ENCODE measurements at places on chromosomes 2 and 18.

DNA sequence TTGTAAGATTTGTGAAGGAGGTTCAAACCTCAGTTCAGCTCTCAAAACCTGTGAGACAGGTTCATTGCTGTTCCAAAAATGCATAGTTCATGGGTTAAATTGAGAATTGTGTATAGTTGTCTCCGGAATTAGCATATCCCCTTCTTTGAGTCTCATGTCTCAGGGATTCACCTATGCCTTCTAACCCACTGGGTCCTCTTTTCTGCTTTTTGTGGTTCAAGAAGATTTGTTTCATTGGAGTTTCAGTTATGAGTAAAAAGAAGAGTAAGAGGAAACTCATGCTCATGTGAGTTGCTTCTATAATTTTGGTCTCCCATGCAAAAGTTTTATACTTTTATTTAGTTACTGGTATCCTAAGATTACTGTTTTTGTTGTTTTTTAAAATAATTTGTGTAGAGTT lies 1219.8 kb upstream of the ZEB2 start:
- no peak for DNase-seq

DNA sequence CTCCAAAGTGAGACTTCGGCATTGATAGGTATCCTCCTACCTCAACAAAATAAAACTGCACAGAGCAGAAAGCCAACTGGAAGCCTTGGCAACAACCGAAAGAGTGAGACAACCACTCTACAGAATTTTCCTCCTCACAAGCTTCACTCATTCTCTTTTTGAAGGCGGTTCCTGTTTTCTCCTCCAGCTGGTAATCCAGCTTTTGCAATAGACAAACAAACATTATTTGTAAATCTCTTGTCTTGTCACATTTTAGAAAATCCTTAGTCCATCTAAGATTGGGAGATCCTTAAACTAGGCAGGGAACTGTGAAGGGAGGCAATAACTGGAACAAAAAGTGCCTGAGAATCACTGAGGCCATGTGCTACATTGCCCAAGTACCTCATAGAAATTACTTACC lies 332.4 kb downstream of the BCL11A start:
- DNase-seq, result no peak

GRCh38 chr2:219783359-219783975 lies 156.0 kb downstream of the SLC4A3 start:
- DNase-seq, result no peak

DNA sequence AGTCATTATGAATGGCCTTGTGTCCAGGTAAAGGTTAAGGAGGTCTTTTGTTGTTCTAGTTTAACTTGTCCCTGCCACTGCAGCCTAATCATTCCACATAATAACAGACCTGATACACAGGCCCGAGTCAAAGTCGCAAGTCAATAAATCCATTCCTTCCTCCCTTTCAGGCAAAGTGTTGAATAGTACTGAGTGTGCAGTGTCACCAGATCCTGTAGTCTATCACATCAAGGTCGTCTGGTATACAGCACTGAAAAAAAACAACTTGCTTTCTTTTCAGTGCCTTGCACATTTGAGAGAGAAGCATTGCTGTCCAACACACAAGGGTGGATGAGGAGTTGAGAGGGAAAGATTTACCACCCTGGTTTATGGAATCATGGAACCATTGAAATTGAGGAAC lies 606.2 kb downstream of the BCL11A start:
- DNase-seq, result no peak

DNA sequence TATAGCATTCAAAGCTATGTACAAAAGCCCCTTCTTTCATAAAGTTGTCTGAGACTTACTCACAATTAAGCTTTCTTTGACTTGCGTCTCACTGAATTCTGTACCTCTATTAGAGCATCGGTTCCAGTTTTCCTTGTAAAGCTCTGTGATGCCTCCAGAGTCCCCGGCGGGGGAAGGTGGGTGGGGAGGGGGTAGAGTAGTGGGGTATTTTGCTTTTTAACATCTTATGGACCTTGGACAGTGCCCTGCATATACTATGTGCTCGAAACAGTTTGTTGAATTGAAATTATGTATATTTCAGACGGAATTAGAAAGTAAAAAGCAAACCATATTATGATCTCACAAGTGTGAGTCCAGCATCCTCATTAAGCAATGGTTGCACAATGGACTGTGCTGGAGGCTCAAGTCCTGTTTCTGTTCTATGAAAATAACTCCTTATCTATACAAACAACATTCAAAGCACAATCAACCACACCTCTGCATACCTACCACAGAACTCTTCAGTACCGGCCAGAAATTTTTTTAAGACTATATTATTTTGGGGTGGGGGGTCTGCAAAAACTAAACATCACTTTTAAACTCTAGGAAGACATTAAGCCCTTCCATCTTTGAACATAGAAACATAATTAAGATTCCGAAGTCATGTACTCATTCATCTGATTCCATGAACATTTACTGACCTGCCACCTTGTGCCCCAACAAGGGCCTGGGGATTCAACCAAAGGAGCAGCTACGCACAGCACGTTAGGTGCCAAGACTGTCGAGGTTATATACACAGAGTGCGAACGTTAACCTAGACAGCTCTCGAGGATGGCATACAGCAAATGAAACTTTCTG lies 908 bp downstream of the STAT1 start:
- no peak for DNase-seq

GRCh38 chr2:104043864-104044263 lies 810.1 kb upstream of the POU3F3 start:
- DNase-seq, result no peak

- no peak for DNase-seq
Measured at GRCh38 chr2:106695919-106696318, 190.0 kb downstream of the ST6GAL2 start.

DNA sequence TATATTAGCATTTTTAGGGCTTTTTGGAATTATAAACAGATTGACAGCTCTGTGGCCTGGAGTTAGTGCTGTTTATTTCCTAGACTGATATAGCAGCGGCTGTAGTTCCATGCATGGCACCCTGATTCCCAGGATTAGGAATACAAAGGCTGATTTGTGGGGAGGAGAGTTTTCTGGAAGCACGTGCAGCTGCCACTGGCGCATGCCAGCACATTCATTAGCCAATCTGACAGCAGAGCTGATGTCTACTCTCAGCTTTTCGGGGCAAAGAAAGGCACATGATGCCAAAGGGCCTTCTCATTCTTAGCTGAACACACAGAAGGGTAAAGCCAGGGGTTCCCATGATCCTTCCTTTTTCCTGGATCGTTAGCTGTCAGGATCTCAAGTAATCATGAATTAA lies 45.7 kb upstream of the RAPH1 start:
- no peak for DNase-seq

- DNase-seq, result no peak
Measured at GRCh38 chr2:49225126-49225525, 70.8 kb upstream of the FSHR start.

DNA sequence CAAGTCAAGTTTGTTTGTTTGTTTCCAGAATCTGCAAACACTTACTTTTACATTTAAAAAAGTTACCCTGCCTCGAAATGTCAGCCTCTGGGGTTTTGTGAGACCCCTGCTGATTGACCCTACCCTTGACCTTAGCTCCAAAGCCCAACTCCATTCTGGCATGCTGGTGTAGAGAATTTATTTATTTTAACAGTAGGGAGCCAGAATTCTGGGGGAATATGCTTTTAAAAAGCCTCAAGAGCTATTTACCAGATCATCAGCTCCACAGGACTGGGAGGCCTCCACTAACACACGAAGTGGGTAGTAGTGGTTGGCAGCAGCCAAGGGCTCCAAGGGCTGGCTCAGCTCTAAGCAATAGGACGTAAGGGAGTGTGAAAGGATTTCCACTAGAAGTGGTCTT lies 23.2 kb upstream of the GREB1L start:
- no peak for DNase-seq

DNA sequence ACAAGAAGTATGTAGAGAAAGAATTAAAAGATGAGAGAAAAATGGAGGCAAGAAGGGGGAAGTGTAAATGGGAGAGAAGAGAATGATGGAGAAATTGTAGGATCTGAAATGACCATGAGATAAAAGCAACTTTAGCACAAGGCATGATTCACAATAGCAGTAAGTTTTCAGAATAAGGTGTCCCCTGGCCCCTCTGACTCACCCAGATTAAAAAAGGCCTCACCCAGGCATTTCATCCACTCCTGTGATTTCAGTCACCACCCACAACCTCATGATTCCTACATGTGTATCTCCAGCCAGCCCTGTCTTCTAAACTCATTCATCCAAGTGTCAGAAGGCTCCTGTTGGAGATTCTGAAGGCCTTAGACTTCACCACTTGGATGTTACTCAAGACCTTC lies 56.6 kb downstream of the SP100 start:
- DNase-seq, result no peak

DNA sequence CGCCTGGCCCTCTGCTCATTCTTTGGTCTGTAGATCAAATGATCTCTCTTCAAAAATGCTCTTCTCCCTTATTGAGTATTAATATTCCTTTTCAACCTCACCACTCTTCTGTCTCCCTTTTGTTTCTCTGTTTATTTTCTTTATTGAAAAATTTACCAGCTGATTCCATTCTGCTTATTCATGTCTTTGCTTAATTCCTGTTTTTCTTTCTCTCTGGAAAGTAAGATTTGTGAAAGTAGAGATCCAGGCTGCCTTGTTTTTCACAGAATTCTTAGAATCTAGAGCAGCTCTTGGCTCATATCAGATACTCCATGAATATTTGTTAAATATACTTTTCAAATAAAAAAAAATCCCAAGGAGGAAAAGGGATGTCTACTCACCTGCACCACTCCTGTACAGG lies 157.0 kb downstream of the DOCK10 start:
- no peak for DNase-seq

DNA sequence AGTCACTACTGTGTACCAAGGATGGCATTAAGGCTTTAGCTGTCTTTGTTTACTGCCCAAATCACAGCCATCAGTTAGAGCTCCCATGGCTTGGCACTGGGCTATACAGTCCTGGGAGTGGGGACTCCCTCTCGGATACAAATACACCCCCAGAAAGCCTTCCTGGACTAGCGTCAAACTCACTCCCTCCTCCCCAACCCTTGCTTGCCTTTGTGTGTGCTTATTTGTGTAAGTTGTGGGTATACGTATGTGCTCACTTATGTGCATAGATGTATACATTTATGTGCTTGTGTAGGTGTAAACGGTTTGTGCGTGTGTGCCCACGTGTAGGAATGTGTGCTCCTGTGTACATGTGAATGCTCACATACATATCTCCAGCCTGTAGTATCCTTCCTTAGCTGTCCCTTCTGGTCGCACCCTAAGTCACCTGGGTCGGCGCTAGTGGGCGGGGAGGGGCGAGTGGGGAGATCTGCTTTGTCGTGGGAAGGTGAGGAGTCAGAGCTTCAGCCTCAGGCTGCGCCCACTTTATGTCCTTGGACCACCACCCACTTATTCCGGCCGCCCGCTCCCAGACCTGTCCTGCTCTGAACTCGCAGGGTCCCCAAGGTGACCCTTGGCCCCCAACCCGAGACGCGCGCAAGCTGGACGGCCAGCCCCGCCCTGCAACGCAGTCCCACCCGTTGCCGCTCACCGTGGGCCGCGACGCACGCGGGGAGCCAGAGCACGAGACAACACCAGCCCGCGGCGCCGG lies 461 bp downstream of the PRADC1 start:
- DNase-seq, result no peak

DNA sequence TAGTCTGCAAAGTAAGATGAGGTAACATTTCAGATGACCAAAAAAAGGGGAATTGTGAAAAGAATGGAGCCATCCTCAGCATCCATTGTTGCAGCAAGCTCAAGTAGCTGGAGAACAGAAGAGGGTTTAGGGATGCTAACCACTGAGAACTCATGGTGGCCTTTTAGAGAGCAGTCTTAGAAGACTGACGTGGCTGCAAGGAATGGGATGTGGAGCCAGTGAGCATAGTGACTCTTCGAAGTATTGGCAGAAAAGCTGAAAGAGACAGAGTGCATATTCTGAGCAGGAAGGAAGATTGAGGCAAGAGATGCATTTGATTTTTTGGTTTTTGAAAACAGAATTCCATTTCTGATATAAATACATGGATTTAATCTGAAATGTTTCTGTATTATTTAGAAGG lies 151.2 kb downstream of the UBE2E3 start:
- DNase-seq, result no peak

- DNase-seq, result no peak
Measured at GRCh38 chr2:122805346-122805745, 1049.9 kb downstream of the TSN start.

GRCh38 chr2:205769495-205769850 lies 87.2 kb downstream of the NRP2 start:
- no peak for DNase-seq

DNA sequence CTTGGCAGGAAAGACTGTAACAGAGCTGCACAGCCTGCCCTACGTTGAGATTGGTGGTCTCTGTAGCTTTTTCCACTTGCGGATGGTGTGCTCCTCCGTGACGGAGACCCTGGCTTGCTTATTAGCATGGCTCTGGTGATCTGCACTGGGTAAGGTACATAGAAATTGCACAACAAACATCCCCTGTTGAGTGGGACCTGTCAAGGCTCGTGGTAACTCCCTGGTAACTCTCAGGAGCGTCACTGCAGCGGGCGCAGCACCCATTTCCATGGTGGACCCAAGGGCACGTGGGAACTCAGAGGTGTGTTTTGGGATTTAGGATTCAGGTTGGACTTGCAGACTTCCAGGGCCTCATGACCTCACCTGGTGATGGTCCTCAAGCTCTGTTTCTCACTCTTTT lies 1.1 kb downstream of the TRAF3IP1 start:
- DNase-seq, result no peak

DNA sequence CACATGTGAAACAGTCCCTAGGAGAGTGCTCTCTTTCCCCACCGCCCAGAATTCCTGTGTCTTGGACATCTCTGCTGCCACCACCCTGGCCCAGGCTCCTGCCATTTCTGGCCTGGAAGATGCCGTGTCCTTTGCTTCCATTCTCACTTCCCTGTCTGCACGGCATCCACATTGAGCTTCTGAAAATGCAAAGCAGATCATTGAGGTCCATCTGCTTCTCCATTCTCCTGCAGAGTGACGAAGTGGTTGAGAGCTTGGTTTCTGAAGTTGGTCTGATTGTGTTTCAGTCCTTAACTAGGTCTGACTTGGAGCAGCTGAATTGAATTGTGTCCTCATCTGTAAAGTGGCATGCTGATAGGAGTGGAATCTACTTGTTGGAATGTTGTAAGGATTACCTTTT lies 98.7 kb upstream of the MGAT5 start:
- no peak for DNase-seq

DNA sequence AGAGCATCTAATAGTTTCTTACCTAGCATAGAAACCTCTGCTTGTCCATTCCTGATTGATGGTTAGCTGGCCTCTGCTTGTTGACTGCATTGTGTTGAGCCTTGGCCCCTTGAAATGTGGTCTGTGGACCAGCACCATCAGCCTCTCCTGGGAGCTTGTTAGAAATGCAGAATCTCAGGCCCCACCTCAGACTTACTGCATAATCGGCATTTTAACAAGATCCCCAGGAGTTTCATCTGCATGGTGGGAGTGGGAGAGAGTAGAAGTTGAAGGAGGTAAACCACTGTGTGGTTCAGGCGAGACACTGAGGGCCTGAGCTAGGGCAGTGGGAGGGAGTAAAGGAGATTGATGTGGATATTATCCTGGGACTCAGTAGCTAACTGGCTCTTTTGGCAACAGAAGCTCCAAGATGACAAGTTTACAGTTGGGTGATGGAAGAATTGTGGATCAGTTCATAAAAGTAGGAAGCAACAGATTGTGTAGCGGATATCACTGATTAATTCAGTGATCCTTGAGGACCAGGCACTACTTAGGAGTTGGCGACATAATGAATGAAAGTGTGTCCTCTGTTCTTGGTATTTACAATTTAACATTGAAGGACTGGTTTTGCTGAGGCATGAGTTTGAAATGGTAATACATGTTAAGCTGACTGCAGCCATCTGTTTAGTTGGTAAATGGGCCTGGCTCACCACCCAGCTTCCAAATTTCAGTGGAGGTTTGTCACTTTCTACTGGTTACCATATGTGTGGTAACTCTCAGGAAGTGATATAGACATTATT lies 20.9 kb downstream of the PHLPP1 start:
- no peak for DNase-seq
